ENCODE measurements at places on chromosomes 1 and 21.

GRCh38 chr1:205376739-205377138 is 20.0 kb upstream of the KLHDC8A start:
- DNase-seq, result no peak

- no peak for DNase-seq
These were observed 248.1 kb upstream of the RAB4A start for GRCh38 chr1:229022595-229023333.

GRCh38 chr1:69312055-69312732 is 255.5 kb upstream of the LRRC7 start:
- DNase-seq, result no peak

DNA sequence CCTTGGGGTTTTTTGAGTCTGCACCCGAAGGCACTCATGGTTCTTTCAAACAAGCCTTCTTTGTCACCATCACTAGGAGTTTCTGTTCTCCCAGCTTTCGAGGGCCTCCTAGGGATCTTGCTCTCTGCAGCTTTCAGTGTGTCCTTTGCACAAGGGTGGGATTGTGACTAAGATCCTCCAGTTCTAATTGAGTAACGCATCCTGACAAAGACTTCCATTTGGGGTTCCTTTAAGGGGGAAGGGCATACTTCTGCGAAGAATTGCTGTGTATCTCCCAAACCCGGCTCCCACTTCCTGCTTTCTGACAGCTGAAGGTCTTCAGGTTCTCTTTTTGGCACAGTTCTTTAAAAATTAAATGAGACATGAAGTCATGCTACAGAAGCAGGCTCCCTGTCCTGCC is 139.4 kb downstream of the EDEM3 start:
- no peak for DNase-seq

DNA sequence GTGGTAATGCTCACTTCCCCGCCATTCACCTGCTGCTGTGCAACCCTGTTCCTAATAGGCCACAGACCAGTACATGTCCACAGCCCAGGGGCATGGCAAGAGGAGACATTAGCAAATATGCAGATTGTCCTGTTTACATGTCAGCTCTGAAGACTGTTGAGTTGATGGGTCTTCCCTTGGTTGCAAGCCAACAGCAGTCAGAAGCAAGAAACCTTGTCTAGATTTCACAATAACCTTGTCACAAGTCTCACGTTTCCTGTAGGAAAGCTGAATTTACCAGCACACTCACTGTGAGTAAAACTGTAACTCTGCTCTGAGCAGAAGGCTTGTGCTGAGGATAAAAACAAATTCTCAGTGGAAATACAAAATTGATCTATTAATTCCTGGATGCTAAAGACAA is 195.1 kb downstream of the HLX start:
- no peak for DNase-seq

- DNase-seq, result no peak
These were observed 41.5 kb downstream of the SNX27 start for GRCh38 chr1:151653397-151653796.

GRCh38 chr1:24827379-24828135 is 82.3 kb downstream of the CLIC4 start:
- no peak for DNase-seq

- no peak for DNase-seq
These were observed 118.1 kb downstream of the CACNA1E start for GRCh38 chr1:181601186-181601950.

DNA sequence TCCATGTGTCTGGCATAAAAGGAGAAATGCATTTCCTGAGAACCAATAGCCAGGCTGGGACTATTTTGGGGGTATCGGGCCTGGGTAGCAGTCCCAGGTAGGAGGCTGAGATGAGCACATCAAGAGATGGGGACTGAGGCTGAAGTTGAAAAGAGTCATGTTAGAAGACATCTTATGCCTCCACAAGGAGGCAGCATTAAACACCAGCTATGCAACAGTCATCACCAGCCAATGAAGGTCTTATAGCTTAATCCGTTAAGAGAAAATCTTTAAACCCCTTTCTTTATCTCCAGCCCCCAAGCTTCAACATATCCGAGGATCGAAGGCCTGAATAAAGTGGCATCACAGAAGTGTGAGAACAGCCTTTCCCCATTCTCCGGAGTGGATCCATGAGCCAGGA is 640.7 kb upstream of the PTBP2 start:
- no peak for DNase-seq

DNA sequence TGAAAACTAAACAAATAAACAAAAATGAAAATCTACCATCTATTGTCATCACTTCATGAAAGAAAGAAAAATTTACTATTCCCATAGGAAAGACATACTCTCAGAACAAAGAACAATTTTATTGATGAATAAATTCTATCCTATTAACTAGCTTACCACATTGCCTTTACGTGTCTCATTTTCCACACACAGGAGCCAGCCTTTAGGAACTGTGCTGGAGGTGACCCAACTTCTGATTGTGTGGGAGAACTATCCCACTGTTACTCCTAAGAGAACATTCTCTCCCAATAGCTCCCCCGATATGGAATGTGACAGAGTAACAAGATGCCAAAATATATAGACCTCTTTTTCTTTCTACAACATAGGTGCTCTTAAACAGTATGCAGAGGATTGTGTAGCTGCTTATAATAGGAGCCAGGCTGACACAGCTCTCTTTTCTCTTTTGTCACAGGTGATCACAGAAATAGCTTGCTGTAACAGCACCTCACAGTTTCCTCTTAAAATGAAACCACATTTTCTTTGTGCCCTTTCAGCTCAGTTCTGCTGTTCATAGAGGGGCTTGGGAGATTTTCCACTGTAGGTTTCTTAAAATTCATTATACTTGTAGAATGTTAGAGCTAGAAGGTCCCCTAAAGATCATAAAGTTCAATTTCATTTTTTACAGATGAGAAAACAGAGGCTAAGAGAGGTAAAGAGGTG is 35.5 kb downstream of the C21orf91 start:
- no peak for DNase-seq

- DNase-seq, result no peak
These were observed 36.1 kb upstream of the CACYBP start for GRCh38 chr1:174963529-174964125.

DNA sequence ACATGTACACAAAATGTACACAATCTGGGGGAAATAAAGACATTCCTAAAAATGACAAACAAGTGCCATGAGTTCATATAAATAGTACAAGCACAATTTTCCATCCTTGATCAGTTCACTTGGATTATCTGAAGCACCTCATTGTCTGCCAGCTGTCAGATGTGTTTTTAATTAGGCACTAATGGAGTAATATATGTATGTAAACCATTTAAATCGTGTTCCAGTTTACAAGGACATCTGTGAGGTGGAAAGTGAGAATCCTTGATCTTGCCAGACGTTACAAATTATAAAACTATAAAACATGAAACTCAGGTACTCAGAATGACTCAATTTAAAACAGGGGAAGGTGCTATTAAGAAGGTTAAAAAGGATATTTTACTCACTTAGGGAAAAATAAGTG is 1312.2 kb downstream of the PLA2G4A start:
- no peak for DNase-seq

- no peak for DNase-seq
These were observed 25.6 kb upstream of the IL20 start for GRCh38 chr1:206839857-206840256.

Measured in stimulated activated CD4-positive, alpha-beta T cell treated with anti-CD3 and anti-CD28 coated beads, Interleukin-15, amount 100 ng/mL, for 1 hour (primary cell).